Activated CD8-positive, alpha-beta memory T cell treated with anti-CD3 and anti-CD28 coated beads for 1 hour (primary cell): ENCODE measurements at places on chromosomes 2 and 18.

- no peak for DNase-seq
These were observed 68.6 kb upstream of the PXDN start for GRCh38 chr2:1812926-1813325.

DNA sequence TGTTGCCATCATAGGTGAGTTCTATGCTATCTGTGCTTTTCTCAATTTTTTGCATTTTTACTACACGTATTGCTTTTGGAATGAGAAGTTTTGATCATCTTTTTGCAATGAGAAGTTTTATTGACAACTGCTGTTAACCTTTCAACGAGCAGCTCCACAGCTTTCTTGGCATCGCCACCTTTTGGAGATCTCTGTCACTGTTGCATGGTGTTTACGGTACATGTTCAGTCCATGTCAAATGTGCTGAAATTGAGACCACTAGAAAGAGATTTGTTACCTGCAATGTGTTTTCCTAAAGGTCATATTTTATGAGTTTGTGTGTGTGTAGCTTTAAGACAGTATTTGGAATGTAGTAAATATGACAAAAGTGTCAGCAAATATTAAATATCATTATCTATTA lies 120.8 kb downstream of the OSBPL6 start:
- no peak for DNase-seq

DNA sequence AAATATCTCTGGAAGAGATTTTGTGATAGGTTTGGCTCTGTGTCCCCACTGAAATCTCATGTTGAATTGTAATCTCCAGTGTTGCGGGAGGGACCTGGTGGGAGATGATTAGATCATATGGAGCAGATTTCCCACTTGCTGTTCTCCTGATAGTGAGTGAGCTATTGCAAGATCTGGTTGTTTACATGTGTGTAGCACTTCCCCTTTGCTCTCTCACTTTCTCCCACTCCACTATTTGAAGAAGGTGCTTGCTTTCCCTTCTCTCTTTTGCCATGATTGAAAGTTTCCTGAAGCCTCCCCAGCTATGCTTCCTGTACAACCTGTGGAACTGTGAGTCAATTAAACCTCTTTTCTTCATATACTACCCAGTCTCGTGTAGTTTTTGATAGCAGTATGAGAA lies 97.0 kb upstream of the FN1 start:
- no peak for DNase-seq

DNA sequence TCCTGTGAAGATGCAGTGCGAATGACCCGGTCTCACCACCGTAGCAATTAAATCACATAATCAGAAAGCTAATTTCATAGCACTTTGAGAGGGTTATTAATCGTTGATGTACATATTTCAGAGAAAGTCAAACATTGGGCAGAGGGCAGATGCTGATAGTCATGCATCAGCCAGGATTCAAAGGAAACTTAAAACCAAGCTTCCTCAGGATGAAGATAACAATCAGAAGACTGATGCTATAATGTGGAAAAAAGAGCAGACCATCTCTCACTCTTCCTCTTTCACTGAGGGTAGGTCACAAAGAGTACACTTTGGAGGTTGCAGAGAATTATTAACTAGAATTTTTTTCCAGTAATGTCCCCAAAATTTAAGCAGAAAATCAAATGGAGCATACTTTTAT lies 1027.7 kb upstream of the ZEB2 start:
- no peak for DNase-seq

- no peak for DNase-seq
These were observed 36.7 kb upstream of the FOXI3 start for GRCh38 chr2:88489181-88489580.

DNA sequence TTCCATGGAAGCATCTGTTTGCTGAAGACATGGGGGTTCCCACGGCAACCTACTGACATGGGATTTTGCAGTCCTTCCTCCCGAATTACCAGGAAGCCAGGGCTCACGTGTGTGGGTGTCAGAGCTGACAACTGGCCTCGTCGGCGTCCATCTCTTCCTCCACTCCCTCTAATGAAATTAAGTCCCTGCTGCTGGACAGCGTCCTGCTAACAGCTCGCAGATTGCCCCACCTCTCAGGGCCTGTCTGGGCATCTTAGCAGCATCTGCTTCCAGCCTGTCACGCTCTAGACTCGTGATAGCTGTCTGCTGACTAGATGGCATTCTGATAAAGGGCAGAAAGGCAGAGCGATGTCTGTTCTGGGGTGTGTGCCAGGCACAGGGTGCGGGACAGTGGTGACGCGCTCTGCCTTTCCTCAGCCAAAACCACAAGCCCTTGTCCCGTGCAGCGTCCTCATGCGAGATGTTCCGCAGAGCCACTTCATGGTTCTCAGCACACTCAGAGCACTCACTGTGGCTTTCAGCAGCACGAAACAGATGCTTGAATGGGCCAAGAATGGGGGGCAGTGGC lies 161.1 kb downstream of the ARL4C start:
- peak; percentile 30 for DNase-seq

GRCh38 chr2:129334696-129335410 lies 644.6 kb upstream of the RAB6C start:
- no peak for DNase-seq

GRCh38 chr2:75432761-75433361 lies 127.9 kb downstream of the EVA1A start:
- no peak for DNase-seq

GRCh38 chr2:136019306-136019705 lies 33.9 kb upstream of the DARS1 start:
- no peak for DNase-seq

DNA sequence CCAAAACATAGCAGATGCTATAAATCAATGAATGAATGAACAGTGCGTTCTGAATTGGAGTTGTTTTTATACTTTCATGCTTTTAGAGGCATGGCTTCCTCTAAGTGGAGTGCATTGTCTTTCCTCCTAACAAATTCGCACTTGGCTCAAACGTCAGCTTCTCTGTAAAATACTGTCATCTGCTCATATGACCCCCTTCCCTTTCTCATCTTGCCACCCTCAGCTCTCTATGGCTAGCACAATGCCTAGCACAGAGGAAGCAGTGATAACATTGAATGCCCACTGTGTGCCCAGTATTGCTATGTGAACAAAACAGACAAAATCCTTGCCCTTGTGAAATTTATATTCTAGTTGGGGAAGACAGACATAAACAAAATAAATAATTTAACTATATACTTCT lies 258.8 kb downstream of the MREG start:
- DNase-seq, result no peak

DNA sequence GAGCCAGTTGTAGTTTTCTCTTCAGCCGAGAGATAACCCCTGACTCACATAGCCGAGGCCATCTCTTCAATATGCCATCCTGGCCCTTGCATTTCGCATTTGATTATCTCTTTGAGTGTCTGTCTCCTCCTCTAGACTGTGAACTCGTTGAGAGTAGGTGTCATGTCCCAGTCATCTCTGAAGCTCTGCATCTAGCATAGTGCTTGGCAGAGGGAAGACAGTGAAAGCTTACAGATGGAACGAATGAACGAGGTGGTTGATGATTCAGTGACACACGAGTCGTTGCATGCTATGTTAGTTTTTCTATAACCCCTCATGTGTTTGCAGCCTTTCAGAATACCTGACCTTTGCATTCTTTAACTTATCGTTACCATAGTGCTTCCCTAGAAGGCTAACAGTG lies 59.9 kb upstream of the CYRIA start:
- DNase-seq, result no peak

- DNase-seq, result no peak
These were observed 48.7 kb downstream of the IMPA2 start for GRCh38 chr18:12029786-12030584.

- DNase-seq, result no peak
These were observed 326.6 kb upstream of the COL3A1 start for GRCh38 chr2:188647430-188648070.

DNA sequence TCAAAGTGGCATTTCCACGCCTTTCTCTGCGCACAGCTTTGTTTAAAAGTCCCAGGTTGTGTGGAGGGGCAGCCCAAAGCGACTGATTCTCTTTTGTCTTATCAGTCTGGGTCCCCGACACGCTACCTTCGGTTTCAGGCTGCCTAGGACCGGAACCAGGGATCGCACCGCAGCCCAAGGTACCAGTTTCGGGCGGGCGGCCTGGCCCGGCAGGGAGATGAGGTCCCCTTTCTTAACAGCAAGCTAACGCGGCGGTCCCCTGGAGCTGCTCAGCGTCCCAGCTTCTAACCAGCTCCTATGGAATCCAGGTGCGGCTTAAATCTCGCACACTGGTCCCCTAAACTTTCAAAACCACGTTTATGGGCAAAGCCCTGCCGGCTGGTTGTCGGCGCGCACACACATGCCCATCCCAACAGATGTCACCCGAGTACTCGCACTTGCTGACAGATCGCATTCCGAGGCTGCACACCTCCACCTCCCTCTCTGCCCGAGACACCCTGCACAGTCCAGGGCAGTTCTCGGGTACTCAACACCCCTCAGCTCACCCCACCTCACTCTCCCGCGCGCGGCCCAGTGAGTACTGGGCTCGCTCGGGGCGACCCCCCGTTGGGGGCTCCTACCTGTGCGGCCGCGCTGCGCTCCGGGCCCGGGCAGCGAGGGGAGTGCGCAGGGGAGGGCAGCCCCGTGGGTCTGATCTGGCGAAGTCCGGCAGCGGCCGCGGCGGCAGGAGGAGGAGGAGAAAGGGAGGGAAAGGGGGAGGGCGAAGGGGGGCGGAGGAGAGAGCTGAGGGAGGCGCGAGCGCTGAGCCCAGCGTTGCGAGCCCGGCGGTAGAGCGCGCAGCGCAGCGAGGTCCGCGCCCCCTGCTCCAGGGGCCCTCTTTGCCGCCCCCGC lies at the start of gene EFEMP1:
TSS of gene EFEMP1 (minus strand) at position 692 of the 891 bp plus-strand sequence. CDS start 1,342 bp downstream, outside the sequence.
- no peak for DNase-seq

DNA sequence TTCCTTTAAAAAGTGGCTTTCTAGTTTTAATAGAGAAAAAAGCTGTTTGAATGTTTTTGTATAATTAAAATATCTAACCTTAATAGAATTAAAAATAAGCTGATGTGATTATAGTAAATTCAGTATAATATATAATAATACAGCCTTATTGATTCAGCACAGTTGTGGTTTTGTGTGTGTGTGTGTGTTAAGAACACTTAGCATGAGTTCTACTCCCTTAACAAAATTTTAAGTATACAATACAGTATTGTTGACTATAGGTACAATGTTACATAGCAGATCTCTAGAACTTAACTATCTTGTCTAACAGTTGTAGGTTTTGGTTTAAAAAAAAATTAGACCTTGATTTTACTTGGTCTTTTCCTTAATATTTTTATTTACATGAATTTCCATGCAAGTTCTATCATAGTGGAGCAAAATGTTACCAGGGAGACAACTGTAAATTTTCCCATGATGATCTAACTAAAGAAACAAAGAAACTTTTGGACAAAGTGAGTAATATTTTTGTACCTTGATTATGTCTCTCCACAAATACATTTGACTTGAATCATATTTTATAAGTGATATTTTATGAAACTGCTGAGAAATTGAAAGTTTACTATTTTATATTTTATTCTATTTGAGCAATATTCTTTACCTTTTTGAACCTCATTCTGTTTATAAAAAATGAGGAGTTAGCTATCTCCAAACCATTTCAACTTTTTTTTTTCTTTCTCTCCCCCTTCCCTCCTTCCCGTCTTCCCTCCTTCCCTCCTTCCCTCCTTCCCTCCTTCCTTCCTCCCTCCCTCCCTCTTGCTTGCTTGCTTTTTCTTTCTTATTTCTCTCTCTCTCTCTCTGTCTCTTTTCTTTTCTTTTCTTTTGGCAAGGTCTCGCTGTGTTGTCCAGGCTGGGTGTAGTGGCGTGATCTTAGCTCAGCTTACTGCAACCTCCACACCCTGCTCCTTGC lies 46.3 kb downstream of the ZC3H6 start:
- DNase-seq, result no peak

- DNase-seq, result no peak
These were observed 61.8 kb upstream of the TXNDC2 start for GRCh38 chr18:9823805-9824473.

- no peak for DNase-seq
These were observed 39.5 kb downstream of the THNSL2 start for GRCh38 chr2:88209521-88210131.

DNA sequence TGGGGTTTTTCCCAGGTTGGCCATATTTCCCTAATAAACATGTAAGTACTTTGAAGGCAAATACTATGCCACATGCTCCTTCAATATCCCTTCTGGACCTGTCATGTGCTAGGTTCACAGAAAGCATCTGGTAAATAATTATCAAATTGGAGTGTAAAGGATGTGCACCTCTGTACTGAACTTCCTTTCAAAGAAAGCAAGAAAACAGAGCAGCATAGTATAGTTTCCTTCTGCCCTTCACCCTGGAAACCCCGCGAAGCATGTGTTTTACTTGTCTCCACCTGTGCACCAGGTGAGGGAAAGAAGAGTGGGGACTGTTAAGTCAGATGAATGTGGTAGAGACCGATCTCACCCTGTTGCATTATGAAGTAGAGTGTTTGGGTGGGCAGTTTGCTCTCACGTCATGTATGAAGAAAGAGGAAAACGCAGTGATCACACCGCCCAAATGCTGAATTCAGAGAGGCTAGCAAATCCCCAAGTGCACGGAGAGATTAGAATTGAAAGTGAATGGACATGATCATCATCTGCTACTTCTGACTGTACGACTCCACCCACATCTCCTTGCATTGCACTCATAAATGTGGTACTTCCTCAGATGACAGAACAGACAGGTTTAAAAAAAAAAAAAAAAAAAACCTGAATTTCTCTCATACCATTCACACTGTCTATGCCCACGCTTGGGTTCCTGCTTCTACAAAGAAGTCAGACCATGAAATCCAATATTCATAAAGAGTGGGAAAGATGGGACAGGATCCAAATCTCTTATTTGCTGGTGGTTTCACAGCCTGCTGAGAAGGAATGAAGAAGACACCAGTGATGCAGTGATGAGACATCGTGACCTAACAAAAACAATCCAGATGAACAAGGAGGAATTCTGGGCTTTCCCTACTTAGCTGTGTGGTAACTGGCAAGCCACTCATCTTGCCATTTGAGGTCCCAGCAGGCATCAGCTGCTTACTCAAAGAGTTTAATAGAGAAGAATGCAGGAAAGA lies 448.6 kb downstream of the BCL11A start:
- DNase-seq, result no peak

DNA sequence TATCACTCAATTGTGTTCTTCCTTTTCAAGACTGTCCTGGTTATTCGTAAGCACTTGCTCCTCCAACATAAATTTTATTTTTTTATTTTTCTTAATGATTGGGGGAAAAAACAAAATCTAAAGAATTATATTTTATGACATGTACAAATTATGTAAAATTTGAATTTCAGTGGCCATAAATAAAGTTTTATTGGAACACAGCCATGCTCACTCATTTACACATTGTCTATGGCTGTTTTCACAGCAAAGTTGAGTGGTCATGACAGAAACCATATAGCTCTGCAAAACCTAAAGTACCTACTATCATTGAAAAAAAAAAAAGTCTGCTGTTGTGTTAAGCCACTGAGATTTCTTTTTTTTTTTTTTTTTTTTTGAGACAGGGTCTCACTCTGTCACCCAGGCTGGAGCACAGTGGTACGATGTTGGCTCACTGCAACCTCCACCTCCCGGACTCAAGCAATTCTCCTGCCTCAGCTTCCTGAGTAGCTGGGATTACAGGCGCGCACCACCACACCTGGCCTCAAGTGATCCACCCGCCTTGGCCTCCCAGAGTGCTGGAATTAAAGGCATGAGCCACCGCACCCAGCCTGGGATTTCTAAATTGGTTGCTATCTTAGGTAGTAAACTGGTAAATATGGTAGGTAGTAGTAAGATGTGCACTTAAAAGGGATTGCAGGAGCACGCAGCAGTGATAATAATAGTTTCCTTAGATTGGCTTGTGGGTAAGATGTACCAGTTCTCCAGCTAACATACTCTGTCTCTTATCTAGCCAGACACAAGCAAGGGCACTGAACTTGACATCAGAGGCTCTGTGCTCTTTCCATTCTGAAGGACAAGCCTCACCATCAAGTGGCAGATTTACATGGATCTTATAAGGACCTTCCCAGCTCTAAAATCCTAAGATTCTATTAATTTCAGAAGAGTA lies 44.4 kb downstream of the KCNG3 start:
- DNase-seq, result no peak
